ENCODE measurements at places on chromosomes 1 and 21. TPM values are rescaled to one million over a fixed set of nuclear protein-coding genes. Genes with fewer than 3 reads are reported as not detected.

DNA sequence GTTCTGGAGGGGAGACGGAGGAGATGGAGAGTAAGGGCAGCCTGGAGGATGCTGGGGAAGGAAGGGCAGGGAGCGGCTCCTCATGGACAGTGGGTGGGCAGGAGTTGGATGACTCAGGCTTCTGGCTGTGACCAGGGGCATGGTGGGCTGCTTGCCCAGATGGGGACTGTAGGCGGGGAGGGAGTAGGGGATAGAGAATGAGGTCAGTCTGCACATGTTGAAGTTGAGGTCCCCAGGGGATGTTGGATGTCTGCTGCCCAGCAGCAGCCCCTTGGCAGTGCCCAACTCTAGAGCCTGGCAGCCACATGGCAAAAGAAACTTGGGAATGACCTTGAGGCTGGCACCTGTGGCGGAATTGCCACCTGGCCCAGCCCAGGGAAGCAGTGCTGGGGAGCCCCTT lies 6.4 kb downstream of the SELENON start:
- H3K4me1 ChIP-seq: peaks cover 16% of the 10 kb centered on the region
- no peak for DNase-seq
- no peaks in the 10 kb centered on the region for H3K36me3 ChIP-seq
- no peak overlapping the region for H3K4me3 ChIP-seq

DNA sequence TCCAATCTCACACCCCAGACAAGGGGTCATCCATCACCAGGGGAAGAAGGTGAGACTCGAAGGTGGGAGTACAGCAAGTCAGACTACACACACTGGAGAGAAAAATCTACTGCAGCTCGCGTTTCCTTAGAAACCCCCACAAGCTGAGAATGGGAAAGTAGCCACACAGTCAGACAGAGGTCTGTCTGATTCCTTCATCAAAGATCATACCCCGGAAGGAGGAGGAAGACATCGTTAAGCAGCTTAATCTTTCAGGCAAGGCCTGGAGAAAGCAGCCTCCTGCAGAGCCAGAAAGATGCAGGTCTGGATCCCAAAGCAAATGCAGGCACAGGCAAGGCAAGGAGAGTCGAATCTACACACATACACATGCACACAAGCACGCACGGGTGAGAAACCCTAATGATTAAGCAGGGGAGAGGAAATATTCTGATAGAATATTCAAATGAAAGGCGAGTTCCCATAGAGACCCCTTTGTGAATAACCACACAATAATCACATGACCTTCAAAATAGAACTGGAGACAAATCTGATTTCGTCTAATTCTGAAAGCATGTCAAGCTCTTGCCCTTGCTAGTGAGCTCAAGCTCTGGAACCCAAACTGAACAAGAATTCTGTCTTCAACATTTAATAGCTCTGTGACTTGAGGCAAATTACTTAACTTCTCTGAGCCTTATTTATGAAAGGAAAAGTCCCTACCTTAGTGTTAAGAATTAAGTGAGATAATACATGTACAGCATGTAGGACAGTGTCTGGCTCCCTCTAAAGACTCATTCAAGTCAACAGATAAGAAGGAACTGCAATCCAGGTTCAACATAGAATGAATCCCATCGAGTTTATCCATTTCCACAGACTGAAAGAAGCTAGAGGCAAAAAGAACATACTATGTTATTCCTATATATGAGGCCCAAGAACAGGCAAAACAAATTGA lies 387.8 kb downstream of the OMA1 start:
- no peaks in the 10 kb centered on the region for H3K27me3 ChIP-seq
- no peak overlapping the region for H3K27ac ChIP-seq
- no peaks in the 10 kb centered on the region for H3K36me3 ChIP-seq
- no peak overlapping the region for H3K4me3 ChIP-seq
- H3K4me1 ChIP-seq: no peaks in the 10 kb centered on the region

DNA sequence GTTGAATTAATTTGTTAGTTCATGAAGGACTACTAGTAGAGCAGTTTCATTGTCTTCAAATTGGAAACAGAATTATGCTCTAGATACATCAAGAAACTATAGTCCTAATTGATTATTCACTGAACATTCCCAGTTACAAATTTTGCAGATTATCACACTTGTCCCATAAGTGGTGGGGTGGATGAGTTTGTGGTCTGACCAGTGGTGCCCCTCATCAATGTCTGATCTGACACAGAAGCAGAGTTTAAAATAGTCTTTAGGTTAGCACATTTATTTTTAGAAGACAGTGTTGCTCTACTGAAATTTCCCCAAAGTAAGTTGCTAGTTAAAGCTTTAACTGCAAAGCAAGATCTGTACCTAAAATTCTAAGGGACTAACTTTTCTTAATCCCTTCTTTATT lies 42.9 kb downstream of the INKA2 start:
- no peak overlapping the region for H3K27ac ChIP-seq
- no peak overlapping the region for H3K4me3 ChIP-seq
- H3K36me3 ChIP-seq: no peaks in the 10 kb centered on the region
- H3K27me3 ChIP-seq: no peaks in the 10 kb centered on the region
- DNase-seq: no peak

GRCh38 chr1:77744576-77744975 lies 15.1 kb downstream of the USP33 start:
- no peaks in the 10 kb centered on the region for H3K27me3 ChIP-seq
- no peak for DNase-seq

DNA sequence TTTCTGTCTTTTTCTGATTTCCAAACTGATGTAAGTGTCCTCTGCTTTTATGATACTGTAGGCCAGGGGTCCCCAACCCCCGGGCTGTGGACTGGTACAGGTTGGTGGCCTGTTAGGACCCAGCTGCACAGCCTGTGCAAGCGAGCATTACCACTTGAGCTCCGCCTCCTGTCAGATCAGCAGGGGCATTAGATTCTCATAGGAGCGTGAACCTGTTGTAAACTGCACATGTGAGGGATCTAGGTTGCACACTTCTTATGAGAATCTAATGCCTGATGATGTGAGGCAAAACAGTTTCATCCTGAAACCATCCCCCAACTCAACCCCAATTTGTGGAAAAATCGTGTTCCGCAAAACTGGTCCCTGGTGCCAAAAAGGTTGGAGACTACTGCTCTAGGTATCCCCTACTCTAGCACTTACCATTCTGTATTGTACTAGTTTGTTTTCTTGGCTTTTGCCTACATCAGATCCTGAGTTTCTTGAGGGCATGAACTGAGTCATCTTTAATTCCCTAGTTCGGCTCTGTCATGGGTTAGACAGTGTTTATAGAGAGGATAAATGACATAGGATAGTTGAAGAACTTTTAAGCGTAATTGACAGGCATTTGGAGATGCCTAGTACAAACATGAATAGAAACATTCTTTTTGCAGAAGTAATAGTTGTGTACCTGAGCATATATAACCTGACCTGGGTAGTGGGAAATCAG lies 4.1 kb downstream of the ABCD3 start:
- DNase-seq: no peak
- H3K27me3 ChIP-seq: no peaks in the 10 kb centered on the region
- H3K36me3 ChIP-seq: no peaks in the 10 kb centered on the region
- H3K27ac ChIP-seq: peak overlapping the region; percentile 0
- no peaks in the 10 kb centered on the region for H3K4me1 ChIP-seq
- no peak overlapping the region for H3K4me3 ChIP-seq

DNA sequence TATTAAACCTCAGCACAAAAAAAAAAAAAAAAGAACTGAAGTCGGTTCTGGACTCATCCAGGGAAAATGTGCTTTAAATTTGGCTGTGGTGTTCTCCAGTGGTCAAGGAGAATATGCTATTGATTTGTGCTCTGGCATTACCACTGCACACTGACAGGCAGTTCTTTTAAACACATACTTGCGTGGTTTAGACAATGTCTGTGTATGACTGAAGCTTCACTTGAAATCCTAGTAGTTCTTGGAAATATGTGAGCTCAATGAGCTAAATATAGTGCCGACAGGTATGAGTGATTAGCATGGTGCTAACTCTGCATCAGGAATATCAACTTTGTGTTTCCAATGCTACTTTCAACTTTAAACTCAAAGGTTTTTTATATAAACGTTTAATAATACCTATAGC lies 415.6 kb downstream of the SMYD3 start:
- no peaks in the 10 kb centered on the region for H3K4me1 ChIP-seq
- H3K27ac ChIP-seq: no peak overlapping the region
- H3K27me3 ChIP-seq: no peaks in the 10 kb centered on the region
- no peak for DNase-seq
- H3K4me3 ChIP-seq: no peak overlapping the region
- no peaks in the 10 kb centered on the region for H3K36me3 ChIP-seq

GRCh38 chr21:41839387-41840000 lies 39.6 kb downstream of the PRDM15 start:
- no peaks in the 10 kb centered on the region for H3K27me3 ChIP-seq
- no peaks in the 10 kb centered on the region for H3K36me3 ChIP-seq
- H3K4me3 ChIP-seq: no peak overlapping the region
- no peaks in the 10 kb centered on the region for H3K4me1 ChIP-seq

DNA sequence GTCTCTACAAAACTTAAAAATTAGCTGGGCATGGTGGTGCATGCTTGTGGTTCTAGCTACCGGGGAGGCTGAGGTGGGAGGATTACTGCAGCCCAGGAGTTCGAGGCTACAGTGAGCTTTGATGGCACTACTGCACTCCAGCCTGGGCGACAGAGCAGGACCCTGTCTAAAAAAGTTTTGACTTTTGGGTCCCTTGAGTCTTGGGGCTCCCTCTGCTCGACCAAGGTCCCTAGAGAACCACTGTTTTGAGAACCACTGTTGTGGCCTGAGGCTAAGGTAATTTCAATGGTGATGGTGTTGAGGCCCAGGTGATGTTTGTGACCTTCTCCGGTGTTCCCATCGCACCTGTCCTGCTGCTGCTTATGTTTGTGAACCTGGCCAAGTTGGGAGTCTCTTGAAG lies 3.1 kb upstream of the CAMTA1 start:
- DNase-seq: no peak
- no peaks in the 10 kb centered on the region for H3K36me3 ChIP-seq
- no peak overlapping the region for H3K27ac ChIP-seq
- H3K4me1 ChIP-seq: peaks cover 6% of the 10 kb centered on the region

DNA sequence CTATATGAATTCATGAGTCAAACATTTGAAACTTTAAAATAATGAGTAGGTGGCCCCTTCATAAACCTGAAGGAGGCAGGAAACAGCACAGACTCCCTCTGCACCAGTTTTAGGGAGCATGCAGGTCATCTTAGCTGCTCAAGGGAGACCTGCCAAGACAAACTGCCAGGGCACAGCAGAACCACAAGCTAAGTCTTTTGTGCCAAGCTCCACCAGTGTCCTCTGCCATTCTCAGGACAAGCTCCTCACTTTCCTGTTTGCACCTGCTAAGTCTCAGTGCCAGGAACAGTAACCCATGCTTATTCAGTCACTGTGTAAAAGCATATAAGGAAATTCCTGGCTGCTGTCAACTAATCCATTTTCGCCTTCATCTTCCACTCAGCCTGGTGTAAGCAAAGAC lies 368.9 kb downstream of the SEC16B start:
- H3K27me3 ChIP-seq: no peaks in the 10 kb centered on the region
- no peaks in the 10 kb centered on the region for H3K36me3 ChIP-seq
- H3K27ac ChIP-seq: no peak overlapping the region
- H3K4me3 ChIP-seq: no peak overlapping the region

- no peak overlapping the region for H3K4me3 ChIP-seq
- H3K4me1 ChIP-seq: no peaks in the 10 kb centered on the region
- DNase-seq: peak; percentile 64
- no peaks in the 10 kb centered on the region for H3K27me3 ChIP-seq
- no peaks in the 10 kb centered on the region for H3K36me3 ChIP-seq
- no peak overlapping the region for H3K27ac ChIP-seq
Observed at GRCh38 chr1:204941421-204942338, 71.0 kb downstream of the NFASC start.

DNA sequence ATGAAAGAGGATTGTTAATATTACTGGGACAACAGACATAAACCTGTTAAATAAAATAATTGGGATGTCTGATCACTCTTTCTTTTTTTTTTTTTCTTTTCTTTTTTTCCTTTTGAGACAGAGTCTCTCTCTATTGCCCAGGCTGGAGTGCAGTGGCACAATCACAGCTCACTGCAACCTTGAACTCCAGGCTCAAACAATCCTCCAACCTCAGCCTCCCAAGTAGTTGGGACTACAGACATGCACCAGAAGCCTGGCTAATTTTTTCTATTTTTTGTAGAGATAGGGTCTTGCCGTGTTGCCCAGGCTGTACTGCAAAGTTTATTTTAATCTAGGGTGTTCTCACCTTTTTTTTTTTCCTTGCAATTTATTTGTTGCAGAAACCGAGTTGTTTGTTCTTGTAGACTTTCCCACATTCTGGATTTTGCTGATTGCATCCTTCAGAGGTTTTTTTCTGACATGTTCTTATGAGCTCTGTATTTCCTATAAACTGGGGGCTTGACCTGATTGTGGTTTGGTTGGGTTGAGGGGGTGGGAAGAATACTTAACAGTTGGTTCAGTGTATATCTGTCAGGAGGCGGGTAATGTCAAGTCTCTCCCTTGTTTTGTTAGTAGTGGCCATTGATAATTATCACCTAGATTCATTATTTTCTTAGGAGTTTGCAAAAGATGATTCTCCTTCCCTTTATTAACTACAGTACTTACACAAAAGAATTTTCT lies 125.2 kb downstream of the MAST2 start:
- no peaks in the 10 kb centered on the region for H3K36me3 ChIP-seq
- H3K27ac ChIP-seq: no peak overlapping the region
- H3K27me3 ChIP-seq: no peaks in the 10 kb centered on the region
- H3K4me3 ChIP-seq: no peak overlapping the region
- DNase-seq: no peak
- no peaks in the 10 kb centered on the region for H3K4me1 ChIP-seq

DNA sequence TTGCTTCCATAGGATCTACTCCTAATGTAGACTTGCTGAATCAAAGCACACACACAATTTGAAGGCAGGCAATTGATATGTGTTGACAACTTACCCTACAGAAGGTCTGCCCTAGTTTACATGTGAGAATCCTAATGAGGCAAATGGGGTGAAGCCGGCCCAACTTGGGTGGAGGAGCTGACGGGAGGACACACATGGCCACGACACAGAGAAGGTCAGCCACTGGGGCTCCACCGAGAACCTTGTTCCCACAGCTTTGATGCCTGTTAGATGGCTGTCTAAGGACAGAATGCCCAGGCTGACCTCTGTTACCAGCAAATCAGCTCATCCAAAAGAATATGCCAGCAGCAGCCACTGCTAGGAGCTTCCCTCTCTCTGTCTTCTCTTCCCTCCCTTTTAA lies 1.5 kb upstream of the PLA2G2D start:
- no peak overlapping the region for H3K4me3 ChIP-seq
- no peaks in the 10 kb centered on the region for H3K36me3 ChIP-seq
- no peaks in the 10 kb centered on the region for H3K27me3 ChIP-seq

Gene NR1I3
- not detected for total RNA-seq

Gene OR2G6
- not detected for total RNA-seq

Gene FAM72A
- total RNA-seq: 1.8 TPM

Gene HES2
- total RNA-seq: 3.4 TPM

Gene POTED
- total RNA-seq: not detected

Gene CD2
- total RNA-seq: 1.4 TPM

Gene INKA2
- total RNA-seq: 3.8 TPM

Gene C1QB
- 172 TPM for total RNA-seq

Gene GSTM5
- 1.8 TPM for total RNA-seq

Gene FAM72C
- total RNA-seq: 0.59 TPM

Gene PLA2G2C
- total RNA-seq: not detected

Gene CAMK2N1
- 26.9 TPM for total RNA-seq
